CD14-positive monocyte (primary cell): ENCODE measurements at places on chromosomes 1 and 21. TPM values are rescaled to one million over a fixed set of nuclear protein-coding genes. Genes with fewer than 3 reads are reported as not detected.

GRCh38 chr1:51819810-51820209 lies 58.7 kb downstream of the NRDC start:
- no peaks in the 10 kb centered on the region for H3K4me1 ChIP-seq
- H3K27me3 ChIP-seq, result no peaks in the 10 kb centered on the region
- no peak for DNase-seq
- peaks cover 82% of the 10 kb centered on the region for H3K36me3 ChIP-seq
- no peak overlapping the region for H3K27ac ChIP-seq

- H3K36me3 ChIP-seq, result no peaks in the 10 kb centered on the region
Observed at GRCh38 chr1:218166268-218166945, 118.7 kb upstream of the RRP15 start.

GRCh38 chr1:212215910-212216309 lies 69.3 kb upstream of the PPP2R5A start:
- no peaks in the 10 kb centered on the region for H3K27me3 ChIP-seq
- no peak for DNase-seq
- H3K27ac ChIP-seq, result no peak overlapping the region
- H3K4me3 ChIP-seq, result no peak overlapping the region

DNA sequence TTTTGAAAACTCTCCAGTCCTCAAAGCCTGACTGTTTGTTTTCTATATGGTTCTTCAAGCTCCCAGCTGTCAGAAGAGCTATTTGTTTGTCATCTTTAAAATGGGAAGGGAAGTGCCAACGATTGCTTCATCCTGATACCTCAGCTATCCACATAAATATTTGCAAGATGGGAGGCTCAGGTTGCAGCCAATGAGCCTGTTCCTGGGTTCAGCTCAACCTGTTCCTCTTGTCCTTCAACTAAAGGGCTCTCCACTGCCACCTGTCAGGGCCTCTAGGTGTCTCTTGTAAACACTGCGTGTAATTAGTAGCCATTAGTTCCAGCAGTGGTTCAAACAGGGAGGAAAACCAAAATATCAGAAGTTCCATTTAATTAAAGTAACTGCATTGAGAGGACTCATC lies 445.1 kb downstream of the AJAP1 start:
- H3K36me3 ChIP-seq, result no peaks in the 10 kb centered on the region
- no peak for DNase-seq
- H3K27me3 ChIP-seq, result no peaks in the 10 kb centered on the region
- no peaks in the 10 kb centered on the region for H3K4me1 ChIP-seq
- no peak overlapping the region for H3K27ac ChIP-seq

DNA sequence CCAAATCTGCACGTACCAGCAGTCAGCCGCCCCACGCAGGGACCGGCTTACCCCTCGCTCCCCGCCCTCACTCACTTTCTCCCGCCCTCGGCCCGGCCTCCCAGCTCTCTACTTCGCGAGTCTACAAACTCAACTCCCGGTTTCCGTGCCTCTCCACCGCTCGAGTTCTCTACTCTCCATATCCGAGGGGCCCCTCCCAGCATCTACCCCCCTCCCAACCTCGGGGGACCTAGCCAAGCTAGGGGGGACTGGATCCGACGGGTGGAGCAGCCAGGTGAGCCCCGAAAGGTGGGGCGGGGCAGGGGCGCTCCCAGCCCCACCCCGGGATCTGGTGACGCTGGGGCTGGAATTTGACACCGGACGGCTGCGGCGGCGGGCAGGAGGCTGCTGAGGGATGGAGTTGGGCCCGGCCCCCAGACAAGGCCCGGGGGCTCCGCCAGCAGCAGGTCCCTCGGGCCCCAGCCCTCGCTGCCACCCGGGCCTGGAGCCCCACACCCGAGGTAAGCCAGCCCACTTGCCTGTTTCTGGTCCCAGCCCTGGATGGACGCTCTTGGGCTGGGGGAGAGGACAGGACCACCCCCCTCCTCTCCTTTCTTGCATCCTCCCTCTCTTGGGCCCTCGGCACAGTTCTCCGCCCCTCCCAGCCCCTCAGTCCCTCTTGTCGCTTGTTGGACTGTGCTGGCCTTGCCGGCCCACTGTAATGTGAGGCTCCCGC lies at the start of gene ARTN:
Gene ARTN (plus strand): TSS at position 416 of the 715 bp plus-strand sequence. CDS start 1,856 bp downstream, outside the sequence.
- peaks cover 39% of the 10 kb centered on the region for H3K4me1 ChIP-seq
- DNase-seq, result peak; percentile 9
- peaks cover 7% of the 10 kb centered on the region for H3K27me3 ChIP-seq
- no peaks in the 10 kb centered on the region for H3K36me3 ChIP-seq
- H3K27ac ChIP-seq, result no peak within 1 kb of the TSS

GRCh38 chr1:44523593-44524591 lies 118.8 kb downstream of the RNF220 start:
- H3K36me3 ChIP-seq, result no peaks in the 10 kb centered on the region
- peaks cover 12% of the 10 kb centered on the region for H3K4me1 ChIP-seq
- H3K27me3 ChIP-seq, result no peaks in the 10 kb centered on the region
- no peak overlapping the region for H3K27ac ChIP-seq
- H3K4me3 ChIP-seq, result no peak overlapping the region
- DNase-seq, result no peak

GRCh38 chr1:119968068-119968492 lies 71.8 kb upstream of the ADAM30 start:
- H3K27me3 ChIP-seq, result no peaks in the 10 kb centered on the region
- peaks cover 7% of the 10 kb centered on the region for H3K4me1 ChIP-seq
- no peak overlapping the region for H3K4me3 ChIP-seq
- H3K36me3 ChIP-seq, result peaks cover 100% of the 10 kb centered on the region

The ADGRB2 gene
- polyA plus RNA-seq, result not detected

The DNAH14 gene
- not detected for polyA plus RNA-seq

The SPATA46 gene
- not detected in 2 replicates for polyA plus RNA-seq

The SMIM1 gene
- 1.4 TPM for polyA plus RNA-seq
